Left cardiac atrium (tissue), 4 donors: ENCODE measurements at places on chromosomes 5 and 9. TPM values are rescaled to one million over a fixed set of nuclear protein-coding genes. Genes with fewer than 3 reads are reported as not detected.

Gene ISOC1
- 78.7 TPM for total RNA-seq

GRCh38 chr5:88092358-88092757, 176.3 kb downstream of the TMEM161B start:
- no peak for DNase-seq

Gene HAVCR1
- total RNA-seq: 0.21 TPM

DNA sequence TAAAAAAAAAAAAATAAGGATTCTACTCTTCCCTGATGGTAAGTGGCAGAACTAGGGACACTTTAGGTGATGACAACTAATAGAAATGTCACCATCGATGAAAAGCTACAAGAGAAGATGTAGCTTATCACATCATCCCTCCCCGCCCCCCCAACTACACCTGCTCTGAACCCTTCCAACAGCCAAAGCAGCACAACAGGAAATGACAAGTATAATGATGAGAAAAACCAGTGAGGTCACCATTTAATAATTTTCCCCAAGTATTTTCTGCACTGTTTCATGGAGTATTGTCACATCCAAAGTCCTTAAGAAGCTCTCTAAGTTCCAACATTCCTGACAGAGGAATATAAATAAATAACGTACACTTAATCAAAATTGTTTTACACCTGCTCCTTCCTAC, 221.4 kb downstream of the EFNA5 start:
- no peak for DNase-seq

DNA sequence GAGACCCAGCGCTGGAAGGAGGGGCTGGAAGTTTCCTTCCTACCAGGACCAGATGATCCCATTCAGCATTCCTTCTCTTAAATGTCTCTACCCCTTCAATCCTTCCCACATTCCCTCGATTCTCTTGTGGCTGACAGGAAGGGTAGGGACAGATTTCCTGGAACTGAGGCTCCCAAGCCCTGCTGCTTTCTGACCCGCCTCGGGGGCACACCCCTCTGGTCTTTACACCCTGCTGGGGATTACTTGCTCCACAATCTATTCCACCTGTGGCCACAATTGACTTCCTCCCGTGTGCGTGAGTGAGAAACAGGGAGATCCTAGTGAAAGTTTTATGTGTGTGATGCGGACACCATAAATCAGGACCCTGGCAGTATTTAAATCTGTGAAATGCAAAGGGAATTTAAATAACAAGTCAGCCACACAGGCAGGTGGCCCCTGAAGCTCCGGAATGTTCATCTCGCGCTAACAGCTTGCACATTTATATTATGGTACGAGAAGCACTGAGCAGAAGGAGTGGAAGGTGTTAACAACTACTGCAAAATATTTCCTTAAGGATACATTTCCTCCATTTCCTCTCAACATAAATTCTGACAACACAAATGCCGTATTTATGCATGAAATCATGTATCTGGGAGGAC, 237.5 kb downstream of the SLIT3 start:
- DNase-seq: no peak

DNA sequence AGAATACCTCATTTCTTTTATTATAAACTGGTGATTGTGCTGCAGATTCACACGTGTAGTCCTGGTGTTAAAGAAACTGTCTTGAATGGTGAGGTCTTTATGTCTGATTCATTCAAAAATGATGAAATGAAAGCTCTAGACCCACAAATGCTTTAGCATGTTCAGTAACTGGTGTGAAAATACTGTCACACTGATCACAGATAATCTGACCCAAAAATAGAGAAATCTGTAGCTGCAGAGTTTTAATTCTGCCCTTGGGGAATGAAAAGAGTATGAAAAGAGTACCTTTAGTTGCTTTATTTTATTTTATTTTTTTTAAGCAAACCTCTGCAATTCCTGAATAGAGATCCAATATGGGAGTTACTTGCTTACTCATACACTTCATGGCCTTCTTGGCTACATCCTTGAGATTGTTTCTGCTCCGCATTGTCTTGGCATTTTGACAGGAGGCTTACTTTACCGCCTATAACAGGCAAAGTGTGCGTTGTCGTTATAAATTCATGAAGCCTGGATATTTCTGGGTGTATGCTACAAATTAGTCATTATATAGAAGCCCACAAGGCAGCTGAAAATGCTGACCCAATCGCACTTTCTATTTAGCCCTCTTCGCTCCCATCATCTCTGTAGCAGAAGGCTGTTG, 2.7 kb downstream of the RGMB start:
- DNase-seq: no peak

Gene FST
- total RNA-seq: 10.5 TPM

- DNase-seq: no peak
These were observed 32.7 kb downstream of the LNPEP start for GRCh38 chr5:96968614-96969013.

Gene PCA3
- not detected for total RNA-seq

DNA sequence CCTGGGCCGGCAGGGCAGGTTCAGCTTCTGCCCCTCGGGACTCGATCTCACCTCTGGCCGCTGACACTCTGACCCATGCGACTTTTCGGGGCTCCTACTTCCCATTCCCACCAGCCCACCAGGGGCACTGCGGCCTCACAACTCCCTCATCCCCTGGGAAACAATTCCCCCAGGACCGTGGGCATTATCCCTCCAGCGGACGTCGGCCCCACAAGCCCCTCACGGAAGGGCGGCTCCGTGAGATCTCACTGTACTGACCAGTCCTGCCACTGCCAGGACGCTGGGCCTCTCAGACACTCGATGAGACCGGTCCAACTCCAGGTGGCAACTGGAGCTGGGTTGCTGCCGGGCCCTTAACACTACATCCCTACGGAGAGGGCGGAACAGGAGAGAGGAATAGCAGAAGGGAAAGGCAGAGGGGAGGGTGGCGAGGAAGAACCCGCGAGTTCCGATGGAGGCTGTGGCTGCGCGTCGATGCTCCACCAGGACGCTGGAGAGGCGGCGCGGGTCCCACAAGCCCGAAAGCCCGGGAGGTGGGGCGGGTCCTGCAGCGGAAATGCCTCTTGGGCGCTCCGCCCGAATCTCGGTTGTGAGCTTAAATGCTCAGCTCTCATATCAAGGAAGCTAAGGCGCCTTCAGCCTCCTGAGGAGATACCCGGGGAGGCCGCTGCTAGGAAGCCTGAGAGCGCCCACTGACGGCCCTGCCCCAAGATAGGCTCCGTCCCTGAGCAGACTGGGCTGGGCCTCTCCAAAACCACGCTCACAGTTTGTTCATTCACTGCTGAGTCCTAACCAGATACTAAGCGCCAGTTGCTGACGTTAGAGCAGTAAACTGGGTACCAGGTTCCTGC, 36.3 kb downstream of the VCP start:
- DNase-seq: peak; percentile 84

DNA sequence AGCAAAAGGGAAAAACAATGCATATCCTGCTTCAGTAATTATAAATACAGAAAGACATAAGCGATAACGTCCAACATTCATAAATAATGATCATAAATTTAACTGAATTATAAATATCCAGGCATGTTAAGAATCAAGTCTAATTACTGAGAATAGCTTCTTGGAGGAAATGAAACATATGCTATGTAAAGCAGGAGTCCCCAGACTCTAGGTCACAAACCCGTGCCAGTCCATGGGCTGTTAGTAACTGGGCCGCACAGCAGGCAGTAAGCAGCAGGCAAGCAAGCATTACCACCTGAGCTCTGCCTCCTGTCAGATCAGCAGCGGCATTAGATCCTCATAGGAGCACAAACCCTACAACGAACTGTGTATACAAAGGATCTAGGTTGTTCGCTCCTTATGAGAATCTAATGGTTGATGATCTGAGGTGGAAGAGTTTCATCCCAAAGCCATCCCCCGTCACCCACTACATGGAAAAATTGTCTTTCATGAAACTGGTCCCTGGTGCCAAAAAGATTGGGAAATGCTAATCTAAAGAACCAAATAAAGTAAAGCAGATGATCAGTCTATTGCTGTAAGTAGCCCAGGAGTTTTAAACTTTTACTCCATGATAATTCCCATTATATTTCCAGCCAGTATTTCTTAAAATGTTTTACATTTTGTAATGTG, 50.4 kb downstream of the CERT1 start:
- no peak for DNase-seq
